ENCODE measurements at places on chromosomes 6 and 20. TPM values are rescaled to one million over a fixed set of nuclear protein-coding genes. Genes with fewer than 3 reads are reported as not detected.

DNA sequence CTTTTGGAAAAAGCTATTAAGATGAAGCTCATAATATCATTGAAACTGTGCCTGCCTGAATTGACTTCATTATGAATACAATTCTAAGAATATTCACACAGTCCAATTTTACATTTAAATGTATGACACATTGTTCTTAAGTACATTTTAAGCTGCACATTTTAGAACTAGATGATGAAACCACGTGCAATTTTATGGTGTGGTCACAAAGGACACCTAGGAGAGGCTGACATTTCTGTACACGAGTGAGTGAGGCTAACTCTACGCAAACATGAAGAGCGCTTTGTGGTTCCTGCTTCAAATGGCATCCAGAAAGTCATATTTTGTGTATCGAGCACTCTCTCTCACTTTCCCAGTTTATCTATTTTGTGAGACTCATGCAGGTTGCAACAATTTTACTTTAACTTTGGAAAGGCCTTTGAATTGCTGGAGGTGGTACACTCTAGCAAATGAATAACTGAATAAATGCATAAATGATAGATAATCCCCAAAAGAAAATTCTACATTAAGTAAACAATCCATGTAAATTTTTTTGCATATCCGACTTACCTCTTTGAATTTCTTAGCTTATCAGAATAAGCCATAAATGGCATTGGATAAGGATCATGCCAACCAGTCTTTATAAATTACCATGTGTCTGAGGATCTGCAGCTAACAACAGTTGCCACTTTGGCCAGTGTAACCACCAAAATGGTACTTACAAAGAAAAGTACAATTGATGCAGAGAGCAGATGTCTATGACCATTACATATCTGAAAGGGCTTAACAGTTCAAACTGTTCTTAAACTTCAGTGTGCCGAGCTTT lies 97.3 kb downstream of the NRSN1 start:
- DNase-seq, result no peak

DNA sequence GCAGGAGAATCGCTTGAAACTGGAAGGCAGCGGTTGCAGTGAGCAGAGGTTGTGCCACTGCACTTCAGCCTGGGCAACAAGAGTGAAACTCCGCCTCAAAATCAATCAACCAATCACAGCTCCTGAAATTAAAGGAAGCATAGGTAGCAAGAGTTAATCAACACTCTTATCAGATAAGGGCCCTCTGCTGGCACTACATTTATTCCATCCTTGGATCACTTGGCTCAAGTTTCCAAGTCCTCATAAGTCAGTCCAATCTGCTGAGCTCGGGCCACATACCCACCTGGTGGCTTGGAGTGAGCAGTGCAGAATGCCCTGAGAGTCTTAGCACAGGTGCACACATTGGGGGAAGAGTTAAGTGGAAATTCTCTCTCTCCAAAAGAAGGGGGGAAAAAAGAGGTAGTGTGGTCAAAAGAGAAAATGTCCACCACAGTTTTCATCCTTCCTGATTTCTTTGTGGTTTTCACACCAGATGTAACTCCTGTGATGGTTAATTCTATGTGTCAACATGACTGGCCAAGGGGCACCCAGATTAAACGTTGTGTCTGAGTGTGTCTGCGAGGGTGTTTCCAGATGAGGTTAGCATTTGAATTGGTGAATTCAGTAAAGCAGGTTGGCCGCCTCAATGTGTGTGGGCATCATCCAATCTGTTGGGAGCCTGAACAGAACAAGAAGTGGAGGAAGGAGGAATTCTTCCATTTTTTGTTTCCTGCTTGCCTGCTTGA lies 14.2 kb upstream of the FAM8A1 start:
- DNase-seq, result no peak

DNA sequence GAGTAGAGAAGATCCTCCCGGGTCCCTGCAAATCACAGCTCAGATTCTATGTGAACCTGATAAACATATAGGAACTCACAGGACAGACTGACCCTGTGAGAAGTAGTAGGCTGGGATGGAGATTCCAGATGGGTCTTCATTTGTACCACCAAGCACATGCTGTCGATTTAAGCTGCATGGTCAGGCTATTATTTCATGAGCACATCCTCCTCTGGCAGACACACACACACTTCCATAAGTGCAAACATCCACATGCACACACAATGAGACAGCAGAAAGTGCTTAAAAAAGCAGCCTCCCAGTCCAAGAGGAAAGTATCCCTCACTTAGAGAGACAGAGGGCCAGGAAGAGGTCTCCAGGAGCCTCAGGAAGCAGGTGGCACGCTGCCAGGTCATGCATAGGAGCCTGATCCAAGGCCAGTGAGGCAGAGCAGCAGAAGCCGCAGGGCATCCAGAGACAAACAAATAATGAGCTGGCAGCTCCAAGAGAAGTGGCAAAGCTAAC lies 131.8 kb downstream of the UNC5CL start:
- DNase-seq, result no peak

DNA sequence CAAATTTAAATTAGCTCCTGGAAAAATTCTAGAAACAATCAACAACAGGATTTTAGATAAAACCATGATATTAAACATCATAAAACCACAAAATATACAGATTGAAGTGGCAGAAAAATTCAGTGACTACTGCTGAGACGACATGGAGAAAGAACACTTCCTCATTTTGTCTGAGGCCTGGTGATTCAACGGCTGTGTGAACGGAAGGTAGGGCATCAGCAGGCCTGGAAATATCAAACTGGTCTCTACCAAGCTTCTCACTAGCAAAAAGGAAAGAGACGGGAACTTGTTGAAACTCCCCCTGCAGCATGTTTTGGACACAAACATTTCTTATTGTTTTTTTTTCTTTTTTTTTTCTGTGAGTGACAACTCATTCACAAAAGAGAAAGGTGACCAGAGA lies 58.0 kb upstream of the AHI1 start:
- no peak for DNase-seq

DNA sequence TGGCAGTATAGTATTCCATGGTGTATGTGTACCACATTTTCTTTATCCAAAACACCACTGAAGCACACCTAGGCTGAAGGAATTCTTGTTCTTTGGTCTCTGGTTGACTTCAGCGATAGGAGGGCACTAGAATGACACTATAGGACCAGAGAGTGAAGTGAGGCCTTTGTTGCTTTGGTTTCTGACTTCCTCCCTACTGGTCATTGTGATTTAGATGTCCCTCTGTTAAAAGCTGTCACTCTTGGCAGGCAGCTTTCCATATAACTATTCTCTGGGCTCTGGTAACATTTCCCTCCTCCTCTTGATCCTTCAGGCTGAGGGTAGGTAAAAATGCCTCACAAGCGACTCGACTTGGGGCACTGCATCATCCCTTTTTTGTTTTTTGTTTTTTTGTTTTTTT lies 236.3 kb downstream of the MAFB start:
- DNase-seq, result no peak

GRCh38 chr6:151241853-151242252 lies 2.1 kb downstream of the AKAP12 start:
- DNase-seq, result no peak

DNA sequence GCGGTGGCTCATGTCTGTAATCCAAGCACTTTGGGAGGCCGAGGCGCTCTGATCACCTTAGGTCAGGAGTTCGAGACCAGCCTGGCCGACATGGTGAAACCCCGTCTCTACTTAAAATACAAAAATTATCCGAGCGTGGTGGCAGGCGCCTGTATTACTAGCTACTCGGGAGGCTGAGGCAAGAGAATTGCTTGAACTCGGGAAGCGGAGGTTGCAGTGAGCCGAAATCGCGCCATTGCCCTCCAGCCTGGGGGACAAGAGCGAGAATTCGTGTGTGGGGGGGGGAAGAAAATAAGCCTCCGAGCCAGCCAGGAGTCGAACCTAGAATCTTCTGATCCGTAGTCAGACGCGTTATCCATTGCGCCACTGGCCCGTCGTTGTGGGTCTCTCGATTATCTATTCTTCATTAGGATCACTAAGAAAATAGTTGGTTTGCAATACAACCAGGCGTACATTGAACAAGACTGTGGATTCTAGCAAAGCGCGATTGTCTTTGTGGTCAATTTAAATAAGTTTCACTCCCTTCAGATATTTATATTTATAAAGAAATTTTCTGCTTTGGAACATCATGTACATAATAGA lies 33.9 kb upstream of the PRSS16 start:
- no peak for DNase-seq

DNA sequence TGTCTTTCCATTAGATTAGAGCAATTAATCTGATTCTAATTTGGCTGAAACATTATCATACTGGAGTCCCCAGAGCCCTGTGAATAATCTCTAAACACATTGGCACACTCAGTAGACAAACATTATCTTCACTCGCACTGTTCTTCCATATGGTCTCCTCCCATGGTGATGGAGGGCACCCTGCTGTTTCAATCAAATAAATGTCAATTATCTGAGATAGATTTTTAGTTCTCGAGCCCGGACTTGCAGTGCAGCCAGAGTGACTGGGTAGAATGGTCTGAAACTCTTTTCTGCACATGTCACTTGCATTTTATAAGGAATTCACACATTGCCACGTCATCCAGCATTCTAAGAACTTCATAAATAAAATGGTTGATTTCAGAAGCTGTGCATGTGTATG lies 90.6 kb upstream of the MAP3K7 start:
- DNase-seq, result no peak

DNA sequence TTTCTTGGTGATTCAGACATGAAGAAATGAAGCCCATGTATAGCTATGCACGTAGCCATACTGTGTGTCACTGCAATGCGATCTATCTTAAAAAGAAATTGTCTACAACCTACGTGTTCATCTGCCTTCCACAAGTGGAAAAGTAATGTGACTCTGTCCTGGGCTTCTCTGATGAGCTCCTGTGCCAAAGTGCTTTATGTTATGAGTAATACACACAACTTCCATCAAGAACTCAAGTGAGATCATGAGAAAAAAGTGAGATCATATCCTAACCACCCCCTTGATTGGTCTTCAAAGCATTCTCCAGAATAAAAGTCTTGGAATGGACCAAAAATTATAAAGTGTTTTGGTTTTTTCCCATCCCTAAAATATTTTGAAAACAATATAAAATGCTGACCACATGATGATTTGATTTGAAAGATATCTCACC lies 114.3 kb downstream of the DST start:
- no peak for DNase-seq

- DNase-seq, result no peak
These were observed 24.4 kb downstream of the PLCB1 start for GRCh38 chr20:8156235-8157079.

DNA sequence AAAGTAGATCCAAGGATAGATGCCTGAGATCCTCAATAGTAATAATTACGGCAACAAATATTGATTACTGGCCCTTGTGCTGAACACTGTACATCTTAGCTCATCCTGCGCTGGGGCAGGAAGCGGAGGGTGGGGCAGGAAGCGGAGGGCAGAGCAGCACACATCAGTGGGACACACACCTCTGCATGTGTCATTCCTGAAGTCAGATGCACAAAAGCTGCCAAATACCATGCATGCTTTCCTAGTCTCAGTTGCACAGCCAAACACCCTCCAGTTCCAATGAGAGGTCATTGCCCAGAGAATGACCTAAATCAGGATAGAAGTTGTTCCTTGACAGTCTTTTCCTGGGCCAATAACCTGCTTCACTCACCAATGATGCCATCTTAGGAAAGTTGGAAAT lies 74.4 kb upstream of the FOXC1 start:
- no peak for DNase-seq

DNA sequence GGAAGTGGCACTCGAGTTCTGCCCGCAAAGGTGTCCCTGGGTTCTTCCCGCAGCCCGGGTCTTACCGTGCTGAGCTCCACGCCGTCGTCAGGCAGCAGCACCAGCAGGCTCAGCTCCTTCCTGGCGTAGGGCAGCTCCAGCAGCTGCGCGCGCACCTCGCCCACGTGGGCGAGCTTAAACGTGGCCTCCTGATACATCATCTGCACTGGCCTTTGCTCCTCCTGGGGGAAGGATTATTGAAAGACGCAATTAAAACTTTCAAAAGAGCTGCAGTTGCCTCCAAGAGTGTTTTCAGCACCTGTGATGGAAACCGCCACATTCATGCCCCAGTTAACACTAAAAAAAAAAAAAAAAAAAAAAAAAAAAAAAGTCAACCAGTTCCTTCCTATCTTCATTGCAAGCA lies 11.3 kb downstream of the SERPINB9 start:
- DNase-seq, result peak; percentile 73

GRCh38 chr20:50260479-50261221 lies 70.0 kb downstream of the CEBPB start:
- no peak for DNase-seq

- DNase-seq, result no peak
These were observed 3.5 kb downstream of the PAX1 start for GRCh38 chr20:21708738-21709534.

DNA sequence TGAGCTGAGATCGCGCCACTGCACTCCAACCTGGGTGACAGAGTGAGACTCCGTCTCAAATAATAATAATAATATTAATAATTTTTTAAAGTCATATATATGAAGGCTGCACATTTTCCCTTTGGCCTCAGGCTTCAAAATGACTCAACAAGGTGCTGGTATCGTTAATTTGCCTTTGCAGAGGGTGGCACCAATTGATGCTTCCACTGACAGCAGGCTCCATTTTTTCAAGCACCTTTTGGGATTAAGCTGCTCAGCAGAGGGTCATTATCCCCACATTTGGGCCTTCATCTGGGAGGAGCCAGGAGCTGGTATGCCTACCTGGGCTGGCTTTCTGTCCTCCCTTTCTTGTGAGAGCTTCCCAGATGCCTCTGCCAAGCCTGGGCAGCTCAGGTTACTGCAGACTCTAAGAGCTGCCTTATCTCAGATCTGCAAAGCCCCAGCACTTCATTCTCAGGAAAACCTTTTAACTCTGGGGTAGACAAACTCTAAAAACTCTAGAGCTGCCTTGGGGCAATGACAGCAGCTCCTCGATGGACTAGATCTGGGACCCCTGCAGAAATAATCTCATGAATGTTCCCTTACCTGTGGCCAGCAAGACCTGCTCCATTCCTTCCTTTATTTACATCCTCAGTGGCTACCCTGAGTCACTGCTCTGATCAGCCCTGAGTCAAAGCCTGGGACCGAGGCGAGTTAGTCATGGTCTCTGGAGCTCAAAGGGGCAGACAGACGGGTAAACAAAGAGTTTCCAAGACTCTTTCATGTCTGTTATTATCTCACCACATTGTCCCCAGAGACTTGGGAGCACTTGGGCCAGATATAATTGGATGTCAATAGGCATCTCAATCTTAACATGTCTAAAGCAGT lies 80.0 kb upstream of the EYA2 start:
- no peak for DNase-seq

- DNase-seq, result no peak
These were observed 609.3 kb upstream of the CITED2 start for GRCh38 chr6:139983555-139984276.

- DNase-seq, result no peak
These were observed 77.7 kb upstream of the CLDN20 start for GRCh38 chr6:155186052-155186658.

The OXT gene
- total RNA-seq, result not detected

The TAPBP gene
- total RNA-seq, result 85.5 TPM

The SLC22A16 gene
- 0.22 TPM for total RNA-seq

The FIG4 gene
- total RNA-seq, result 22.4 TPM

The SOX18 gene
- 134 TPM for total RNA-seq

The RRAGD gene
- 22.1 TPM for total RNA-seq

The LY86 gene
- 4.1 TPM for total RNA-seq

The SLC22A7 gene
- total RNA-seq, result not detected

The FAM83B gene
- not detected for total RNA-seq

The TGIF2 gene
- total RNA-seq, result 25.3 TPM

The QKI gene
- total RNA-seq, result 755 TPM

The PSMB1 gene
- 108 TPM for total RNA-seq

The SRSF6 gene
- total RNA-seq, result 129 TPM

The IPCEF1 gene
- 5.0 TPM for total RNA-seq

All from sciatic nerve (tissue), 2 donors.